CD4-positive, alpha-beta T cell treated with Interleukin-6 at 100 ng/mL for 8 hours (primary cell): ENCODE measurements at places on chromosomes 13 and 19.

DNA sequence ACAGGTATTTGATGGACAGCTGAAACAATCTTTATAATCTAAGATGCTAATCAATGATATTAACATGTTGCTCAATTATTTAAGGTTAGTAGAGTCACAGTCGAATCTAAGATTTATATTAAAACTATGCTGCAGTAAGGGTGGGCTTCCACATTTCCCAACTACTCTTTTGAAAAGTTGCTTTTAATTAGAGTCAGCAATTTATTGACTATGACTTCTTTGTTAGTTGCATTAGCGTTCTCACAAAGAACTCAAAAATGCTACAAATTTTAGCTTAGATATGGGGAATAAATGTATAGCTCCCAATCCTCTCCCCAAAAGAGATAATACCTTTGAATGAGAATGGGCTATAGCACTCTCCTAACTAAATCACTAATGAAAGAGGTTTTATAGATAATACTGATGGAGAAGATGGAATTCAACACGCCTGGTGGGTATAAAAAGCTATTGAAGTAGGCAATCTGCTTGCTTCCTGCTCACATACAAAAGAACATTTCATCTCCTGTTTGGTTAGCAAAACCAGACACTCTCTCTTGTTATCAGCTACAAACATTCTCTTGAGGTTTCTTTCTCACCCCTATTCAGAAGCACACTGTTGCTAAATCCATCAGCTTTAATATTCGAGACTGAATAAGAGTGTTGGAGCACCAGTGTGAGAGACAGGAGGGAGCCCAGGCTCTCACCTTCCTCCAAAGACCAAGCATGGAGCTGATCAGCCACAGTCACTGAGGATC is 2.4 kb upstream of the FLT1 start:
- DNase-seq = no peak

- DNase-seq = no peak
These were observed at the start of gene FKRP for GRCh38 chr19:46745521-46746280. TSS of gene FKRP (plus strand) at chr19:46746057. CDS start at chr19:46755451, 9,394 bp downstream.

DNA sequence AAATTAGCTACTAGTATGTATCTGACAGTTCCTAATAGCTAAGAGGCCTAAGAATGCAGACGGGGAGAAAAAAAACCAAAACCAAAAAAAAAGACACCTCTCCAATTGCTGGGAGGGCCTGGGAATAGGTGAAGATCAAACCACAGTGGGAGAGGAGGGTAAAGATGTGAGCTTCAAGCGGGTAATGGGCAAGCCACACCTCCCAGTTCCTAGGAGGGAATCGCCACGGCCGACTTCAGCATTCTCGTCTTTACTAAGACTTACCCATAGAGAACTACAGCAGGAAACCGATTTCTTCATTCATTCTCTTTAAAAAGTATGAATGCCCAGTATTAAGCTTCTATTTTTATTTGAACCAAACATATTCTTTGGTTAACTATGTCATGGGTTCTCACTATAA is 5.6 kb upstream of the EEF1AKMT1 start:
- DNase-seq = no peak

DNA sequence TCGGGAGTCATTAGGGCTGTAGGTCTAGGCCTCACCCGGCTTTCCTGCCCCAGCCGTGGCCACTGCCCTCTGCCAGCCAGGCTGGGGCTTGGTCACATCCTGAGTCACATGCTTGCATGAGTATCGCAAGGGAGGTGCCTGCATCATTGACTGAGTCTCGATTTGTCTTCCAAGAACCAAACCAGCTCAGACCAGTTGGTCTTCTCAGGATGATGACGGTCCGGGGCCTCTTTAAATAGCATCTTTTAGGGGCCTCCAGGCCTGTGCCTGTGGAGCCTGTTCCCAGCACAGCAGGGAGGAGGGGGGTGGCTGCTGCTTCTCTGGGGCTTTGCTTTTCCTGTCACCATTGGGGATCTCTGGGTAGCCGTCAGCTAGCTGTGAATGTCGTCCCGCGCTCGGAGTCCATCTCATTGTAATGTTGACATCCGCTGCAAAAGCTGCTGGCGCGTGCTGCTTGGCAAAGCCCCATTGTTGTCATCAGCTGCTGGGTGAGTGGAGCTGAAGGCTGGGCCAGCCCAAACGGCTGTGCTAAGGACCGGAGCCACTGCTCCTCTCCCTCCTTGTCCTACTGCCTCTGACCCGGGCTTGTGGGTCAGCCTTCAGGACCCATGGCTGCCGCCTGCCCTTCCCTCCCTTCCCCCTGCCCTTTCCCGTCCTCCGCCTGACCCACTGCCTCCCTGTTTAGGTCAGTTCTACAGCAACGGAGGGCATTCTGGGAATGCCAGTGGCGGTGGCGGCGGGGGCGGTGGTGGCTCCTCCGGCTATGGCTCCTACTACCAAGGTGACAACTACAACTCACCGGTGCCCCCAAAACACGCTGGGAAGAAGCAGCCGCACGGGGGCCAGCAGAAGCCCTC is 14.3 kb upstream of the QTRT1 start:
- no peak for DNase-seq

DNA sequence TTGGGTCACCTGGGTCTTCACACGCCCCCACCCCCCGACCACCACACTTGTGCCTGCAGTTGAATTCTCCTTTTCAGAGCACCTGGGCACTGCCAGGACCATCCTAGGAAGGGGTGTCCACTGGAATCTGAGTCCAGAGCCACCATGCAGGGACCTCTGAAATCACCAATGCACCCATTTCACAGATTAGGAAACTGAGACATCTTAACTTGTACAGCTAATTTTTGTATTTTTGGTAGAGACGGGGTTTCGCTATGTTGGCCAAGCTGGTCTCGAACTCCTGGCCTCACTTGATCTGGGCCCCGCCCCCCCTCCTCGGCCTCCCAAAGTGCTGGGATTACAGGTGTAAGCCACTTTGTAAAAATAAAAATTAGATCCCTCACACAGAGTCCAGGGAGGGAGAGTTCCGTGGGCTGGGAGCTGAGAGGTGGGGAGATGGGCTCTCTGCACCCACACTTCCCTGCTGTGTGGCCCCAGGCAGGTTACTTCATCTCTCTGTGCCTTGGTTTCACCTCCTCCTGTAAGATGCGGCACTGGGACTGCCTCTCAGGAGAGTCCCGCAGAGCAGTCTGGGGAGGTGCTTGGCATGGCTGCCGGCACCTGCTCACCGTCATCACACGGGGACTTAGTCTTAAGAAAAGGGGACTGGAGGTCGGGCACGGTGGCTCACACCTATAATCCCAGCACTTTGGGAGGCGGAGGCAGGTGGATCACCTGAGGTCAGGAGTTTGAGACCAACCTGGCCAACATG is 45.9 kb upstream of the C19orf12 start:
- DNase-seq = no peak

DNA sequence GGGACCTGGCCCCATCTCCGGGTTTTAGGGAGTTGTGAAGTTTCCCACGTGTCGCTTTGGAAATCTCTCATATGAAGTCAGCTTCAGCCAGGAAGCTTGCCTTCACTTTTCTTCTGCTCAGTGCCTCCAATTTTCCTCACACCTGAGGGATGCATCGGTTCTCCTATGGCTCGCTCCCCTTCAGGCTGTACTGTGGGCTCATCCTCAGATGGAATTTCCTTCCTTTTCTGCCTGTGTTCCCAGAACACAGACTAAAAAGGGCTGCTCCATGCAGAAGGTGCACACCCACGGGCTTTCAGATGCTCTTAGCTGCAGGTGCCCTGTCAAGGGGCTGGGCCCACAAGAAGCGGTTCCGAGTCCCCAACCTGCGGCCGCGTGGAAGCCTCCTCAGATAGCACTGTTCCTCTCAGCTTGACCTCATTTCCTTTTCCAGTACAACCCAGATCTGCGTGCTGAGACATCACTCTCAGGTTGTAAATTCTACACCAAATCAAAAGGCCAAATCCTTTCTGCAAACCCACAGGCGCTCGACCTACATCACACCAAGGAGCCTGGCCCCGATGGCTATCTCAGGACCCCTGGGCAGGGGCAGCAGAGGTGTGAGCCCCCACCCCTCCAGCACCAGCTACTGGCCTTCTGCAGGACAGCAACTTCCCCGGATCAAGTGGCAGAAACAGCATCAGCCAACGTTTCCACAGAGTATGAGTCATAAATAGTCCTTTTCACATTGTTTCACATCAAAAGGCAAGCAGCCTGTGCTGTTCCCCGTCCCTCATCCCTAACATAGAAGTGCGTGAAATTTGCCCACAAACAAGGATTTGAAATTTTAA is 275.9 kb downstream of the ZNF536 start:
- DNase-seq = no peak

DNA sequence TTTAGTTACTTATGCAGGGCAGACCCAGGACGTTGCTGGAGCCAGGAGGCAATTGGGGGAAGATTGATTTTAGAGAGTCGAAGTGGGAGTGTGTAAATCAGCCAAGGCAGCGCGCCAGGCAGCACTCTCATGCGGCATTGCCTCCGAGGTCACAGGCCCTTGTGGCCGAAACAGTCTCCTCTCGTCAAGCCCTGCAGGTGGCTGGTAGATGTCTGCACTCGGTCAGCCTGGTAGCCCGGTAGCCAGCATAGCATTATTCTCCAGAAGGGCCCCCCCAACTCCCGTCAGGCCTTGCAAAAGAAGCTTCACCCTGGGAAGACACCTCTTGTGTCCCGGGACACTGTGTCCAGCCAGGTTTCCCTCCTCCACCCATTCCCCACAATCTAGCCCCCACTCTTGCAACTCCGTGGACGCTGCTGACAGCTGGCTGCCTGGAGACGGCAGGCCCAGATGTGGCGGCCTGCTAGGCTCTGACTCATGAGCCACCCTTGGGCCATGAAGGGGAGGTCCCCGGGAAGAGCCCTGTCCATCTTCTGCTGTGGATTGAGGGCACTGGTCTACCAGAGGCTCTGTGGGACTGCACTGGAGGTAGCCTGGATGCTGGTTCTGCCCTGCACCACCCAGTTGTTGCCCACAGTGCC is 2.6 kb upstream of the PEPD start:
- no peak for DNase-seq

- no peak for DNase-seq
These were observed 79.0 kb downstream of the SACS start for GRCh38 chr13:23354520-23354919.

GRCh38 chr13:66835040-66835628 is 395.0 kb downstream of the PCDH9 start:
- DNase-seq = no peak

DNA sequence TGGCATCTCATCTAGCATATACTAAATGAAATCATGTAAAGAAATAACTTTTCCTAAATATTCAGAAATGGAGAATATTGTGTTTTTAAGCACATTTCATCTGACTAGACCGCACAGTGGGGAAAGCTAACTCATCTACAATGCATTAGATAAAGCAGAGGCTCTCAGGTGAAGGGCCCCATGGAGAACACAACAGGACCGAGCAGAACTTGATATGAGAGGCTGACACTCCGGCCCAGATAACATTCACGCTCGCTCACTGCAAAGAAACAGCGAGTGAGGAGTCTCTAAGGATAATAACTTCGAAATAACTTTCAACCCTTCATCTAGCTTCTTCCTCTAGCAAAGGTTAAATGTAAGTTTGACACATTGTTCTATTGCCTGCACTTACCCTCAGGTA is 130.6 kb downstream of the PCDH9 start:
- no peak for DNase-seq

DNA sequence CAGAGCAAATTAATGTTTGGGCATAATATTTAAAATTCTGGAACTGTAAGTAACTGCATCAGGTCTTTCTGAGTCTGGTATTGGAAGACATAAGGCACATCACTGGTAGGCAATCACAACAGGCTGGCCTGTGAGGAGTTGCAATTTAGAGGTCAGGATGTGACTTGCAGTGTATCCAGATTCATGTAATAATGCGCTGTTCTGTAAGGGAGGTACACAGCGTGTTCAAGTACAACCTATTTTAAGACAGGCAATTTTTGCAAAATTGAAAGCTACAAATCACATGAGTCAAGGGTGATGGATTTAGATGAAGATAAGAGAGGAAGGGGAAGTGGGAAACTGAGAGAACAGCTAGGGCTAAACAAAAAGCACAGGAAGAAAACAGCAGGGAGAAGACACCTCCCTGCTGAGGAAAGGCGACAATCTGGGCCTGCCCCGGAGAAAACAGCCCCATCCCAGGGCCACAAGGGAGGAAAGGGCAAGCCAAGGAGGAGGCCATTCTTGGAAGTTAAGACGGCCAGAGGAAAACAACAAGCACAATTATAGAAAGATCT is 138.1 kb downstream of the LACC1 start:
- DNase-seq = no peak

DNA sequence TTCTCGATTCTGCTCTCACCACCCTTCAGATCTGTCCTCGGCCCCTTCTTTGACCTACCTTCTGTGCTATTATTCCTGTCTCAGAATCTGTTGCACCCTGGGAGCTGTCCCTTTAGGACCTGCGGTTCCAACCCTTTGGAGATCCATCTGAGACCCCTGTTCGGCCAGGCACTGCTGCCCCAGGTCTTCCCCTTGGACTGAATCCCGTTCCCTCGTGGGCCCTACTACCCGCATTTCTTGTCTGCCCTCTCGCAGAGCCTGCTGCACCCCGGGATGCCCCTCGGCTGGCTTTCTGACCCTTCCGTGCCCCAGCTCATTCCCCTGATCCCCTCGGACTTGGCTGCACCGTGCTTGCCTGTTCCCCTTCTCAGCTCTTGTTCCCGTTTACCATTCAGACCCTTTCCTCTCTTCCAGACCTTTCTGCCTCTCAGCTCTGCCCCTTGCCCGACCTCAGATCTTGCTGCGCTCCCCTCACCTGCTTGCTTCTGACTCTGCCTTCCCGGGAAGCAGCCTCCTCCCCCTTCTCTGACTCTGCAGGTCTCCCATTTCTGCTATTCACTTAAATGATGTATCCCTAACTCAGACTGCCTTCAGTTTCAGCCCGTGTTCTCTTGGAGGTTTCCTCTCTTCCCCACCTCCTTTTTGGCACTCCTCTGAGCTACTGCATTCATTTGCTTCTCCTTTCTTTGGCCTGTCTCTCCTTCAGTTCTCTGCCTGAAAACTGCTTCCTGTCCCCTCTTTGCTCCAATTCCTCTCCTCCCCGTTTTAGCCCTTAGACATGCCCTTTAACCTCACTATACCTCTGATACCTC is 1.1 kb downstream of the ARHGAP35 start:
- peak; percentile 2 for DNase-seq

DNA sequence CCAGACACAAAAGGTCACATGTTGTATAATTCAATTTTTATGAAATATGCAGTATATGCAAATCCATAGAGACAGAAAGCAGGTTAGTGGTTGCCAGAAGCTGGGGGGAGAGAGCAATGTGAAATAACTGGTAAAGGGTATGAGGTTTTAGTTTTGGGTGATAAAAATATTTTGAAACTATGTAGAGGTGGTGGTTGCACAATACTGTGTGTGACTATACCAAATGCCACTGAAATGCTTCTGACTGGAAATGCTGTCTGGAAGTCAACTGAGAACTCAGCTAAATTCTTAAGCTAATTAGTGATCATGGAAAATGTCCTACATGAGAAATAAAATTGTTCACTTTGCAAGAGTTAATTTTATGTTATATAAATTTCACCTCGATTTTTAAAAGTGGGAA is 65.3 kb upstream of the RXFP2 start:
- no peak for DNase-seq

DNA sequence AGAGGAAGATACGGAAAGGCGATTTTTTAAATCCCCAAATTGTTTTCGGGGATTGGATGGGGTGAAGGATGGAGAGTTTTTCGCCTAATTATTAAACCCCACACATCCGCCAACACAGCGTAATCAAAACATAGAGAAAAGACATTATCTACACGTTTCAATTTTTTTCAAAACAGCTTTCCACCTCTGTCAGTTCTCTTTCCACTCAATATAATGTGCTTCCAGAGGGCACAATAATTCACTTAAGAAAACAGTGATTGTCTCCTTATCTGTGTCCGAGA is 435 bp upstream of the OBI1 start:
- no peak for DNase-seq

GRCh38 chr19:38070573-38070972 is 153.4 kb downstream of the DPF1 start:
- no peak for DNase-seq
